Colonic mucosa (tissue), 4 donors: ENCODE measurements at places on chromosomes 11 and 22. TPM values are rescaled to one million over a fixed set of nuclear protein-coding genes. Genes with fewer than 3 reads are reported as not detected.
A peak's percentile ranks its signal among the peaks of the same experiment; 100 is the strongest.

Gene NCF4
- total RNA-seq: 4.4 TPM

Gene CREB3L1
- total RNA-seq: 150 TPM

Gene ENTHD1
- not detected for total RNA-seq

Gene MMP13
- total RNA-seq: not detected

Gene ACR
- total RNA-seq: 0.77 TPM

Gene PLAAT3
- 13.2 TPM for total RNA-seq

Gene CALCA
- total RNA-seq: not detected

Gene MS4A4E
- total RNA-seq: 1.0 TPM

Gene ANGPTL5
- total RNA-seq: not detected

Gene FKBP2
- 104 TPM for total RNA-seq

Gene CWC15
- 40.4 TPM for total RNA-seq

Gene LMNTD2
- 13.6 TPM for total RNA-seq

GRCh38 chr11:88212300-88212699 is 37.1 kb upstream of the RAB38 start:
- no peak for DNase-seq
- H3K36me3 ChIP-seq: no peaks in the 10 kb centered on the region
- no peaks in the 10 kb centered on the region for H3K27me3 ChIP-seq

GRCh38 chr22:44782363-44782963 is 30.1 kb downstream of the ARHGAP8 start:
- no peaks in the 10 kb centered on the region for H3K4me1 ChIP-seq
- no peaks in the 10 kb centered on the region for H3K27me3 ChIP-seq
- no peak overlapping the region for H3K27ac ChIP-seq
- H3K36me3 ChIP-seq: no peaks in the 10 kb centered on the region
- H3K4me3 ChIP-seq: no peak overlapping the region
- peak; percentile 54 for DNase-seq

DNA sequence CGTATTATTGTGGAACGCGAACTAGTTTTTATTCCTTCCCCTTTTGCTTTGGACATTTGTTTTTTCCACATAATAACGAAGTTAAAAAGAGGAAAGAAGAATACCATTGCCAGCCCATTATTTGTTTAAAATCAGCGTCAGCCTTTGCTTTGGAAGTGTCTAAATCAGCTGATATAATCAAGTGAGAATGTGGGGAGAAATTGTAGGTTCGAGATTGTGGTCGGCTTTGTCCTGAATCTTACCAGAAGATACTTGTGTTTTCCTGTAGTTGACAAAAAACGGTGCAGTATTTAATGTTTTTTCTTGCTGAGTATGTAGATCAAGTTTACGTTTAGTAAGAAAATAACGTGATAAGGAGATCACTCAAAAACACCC is 935 bp downstream of the ZNF143 start:
- peak overlapping the region; percentile 100 for H3K27ac ChIP-seq
- H3K4me3 ChIP-seq: peak overlapping the region; percentile 50
- H3K36me3 ChIP-seq: no peaks in the 10 kb centered on the region
- DNase-seq: no peak
- no peaks in the 10 kb centered on the region for H3K27me3 ChIP-seq
- peaks cover 5% of the 10 kb centered on the region for H3K4me1 ChIP-seq

GRCh38 chr22:42772647-42773046 is 52.0 kb upstream of the A4GALT start:
- no peak overlapping the region for H3K27ac ChIP-seq
- DNase-seq: no peak
- no peaks in the 10 kb centered on the region for H3K27me3 ChIP-seq

- H3K4me3 ChIP-seq: no peak overlapping the region
- H3K36me3 ChIP-seq: no peaks in the 10 kb centered on the region
These were observed 98.3 kb downstream of the ARHGAP42 start for GRCh38 chr11:100785148-100785983.

GRCh38 chr11:2805388-2806056 is 80.1 kb downstream of the CDKN1C start:
- no peaks in the 10 kb centered on the region for H3K27me3 ChIP-seq
- H3K36me3 ChIP-seq: no peaks in the 10 kb centered on the region
- H3K27ac ChIP-seq: no peak overlapping the region
- no peak overlapping the region for H3K4me3 ChIP-seq
- peak; percentile 18 for DNase-seq

DNA sequence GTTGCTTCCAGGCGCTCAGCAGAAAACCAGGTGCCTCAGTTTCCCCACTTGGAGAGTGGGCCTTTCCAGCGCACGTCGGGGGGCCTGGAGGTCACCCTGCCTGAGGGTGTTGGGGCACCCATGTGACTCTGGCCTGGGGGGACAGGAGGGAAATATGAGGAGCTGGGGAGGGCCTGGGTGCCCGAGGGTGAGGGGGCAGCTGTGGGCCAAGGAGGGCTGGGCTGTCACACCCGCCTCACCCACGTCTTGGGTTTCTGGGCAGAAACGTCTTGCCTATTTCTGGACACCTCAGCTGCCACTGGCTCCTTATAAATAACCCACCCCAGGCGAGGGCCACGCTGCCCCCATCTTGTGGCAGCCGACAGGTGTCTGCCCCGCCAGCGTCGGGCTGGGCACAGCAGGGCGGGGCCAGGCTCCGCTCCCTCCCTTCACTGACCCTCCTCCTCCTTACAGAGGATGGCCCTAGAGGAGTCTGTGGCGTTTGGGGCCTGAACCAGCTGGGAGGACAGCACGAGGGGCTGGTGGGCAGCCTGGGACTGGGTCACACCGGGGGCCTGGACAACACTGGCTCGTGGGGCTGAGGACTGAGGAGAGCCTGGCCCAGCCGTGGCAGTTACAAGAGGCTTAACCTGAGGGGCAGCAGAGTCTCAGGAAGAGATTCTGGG is 1.5 kb downstream of the TNNT3 start:
- no peak overlapping the region for H3K27ac ChIP-seq
- H3K27me3 ChIP-seq: no peaks in the 10 kb centered on the region
- H3K4me3 ChIP-seq: no peak overlapping the region
- DNase-seq: peak; percentile 15
- H3K36me3 ChIP-seq: no peaks in the 10 kb centered on the region
- H3K4me1 ChIP-seq: no peaks in the 10 kb centered on the region

GRCh38 chr11:113447621-113448315 is 27.4 kb downstream of the DRD2 start:
- no peaks in the 10 kb centered on the region for H3K36me3 ChIP-seq
- H3K4me1 ChIP-seq: no peaks in the 10 kb centered on the region
- H3K27ac ChIP-seq: no peak overlapping the region
- no peaks in the 10 kb centered on the region for H3K27me3 ChIP-seq
- no peak overlapping the region for H3K4me3 ChIP-seq

- H3K4me1 ChIP-seq: no peaks in the 10 kb centered on the region
- no peak for DNase-seq
- H3K27ac ChIP-seq: no peak overlapping the region
- H3K36me3 ChIP-seq: no peaks in the 10 kb centered on the region
These were observed 304.6 kb downstream of the CADM1 start for GRCh38 chr11:115199481-115200069.

- peaks cover 4% of the 10 kb centered on the region for H3K4me1 ChIP-seq
- DNase-seq: no peak
- H3K36me3 ChIP-seq: no peaks in the 10 kb centered on the region
- H3K4me3 ChIP-seq: no peak overlapping the region
- no peaks in the 10 kb centered on the region for H3K27me3 ChIP-seq
- H3K27ac ChIP-seq: no peak overlapping the region
These were observed 9.4 kb downstream of the HORMAD2 start for GRCh38 chr22:30089655-30089974.

DNA sequence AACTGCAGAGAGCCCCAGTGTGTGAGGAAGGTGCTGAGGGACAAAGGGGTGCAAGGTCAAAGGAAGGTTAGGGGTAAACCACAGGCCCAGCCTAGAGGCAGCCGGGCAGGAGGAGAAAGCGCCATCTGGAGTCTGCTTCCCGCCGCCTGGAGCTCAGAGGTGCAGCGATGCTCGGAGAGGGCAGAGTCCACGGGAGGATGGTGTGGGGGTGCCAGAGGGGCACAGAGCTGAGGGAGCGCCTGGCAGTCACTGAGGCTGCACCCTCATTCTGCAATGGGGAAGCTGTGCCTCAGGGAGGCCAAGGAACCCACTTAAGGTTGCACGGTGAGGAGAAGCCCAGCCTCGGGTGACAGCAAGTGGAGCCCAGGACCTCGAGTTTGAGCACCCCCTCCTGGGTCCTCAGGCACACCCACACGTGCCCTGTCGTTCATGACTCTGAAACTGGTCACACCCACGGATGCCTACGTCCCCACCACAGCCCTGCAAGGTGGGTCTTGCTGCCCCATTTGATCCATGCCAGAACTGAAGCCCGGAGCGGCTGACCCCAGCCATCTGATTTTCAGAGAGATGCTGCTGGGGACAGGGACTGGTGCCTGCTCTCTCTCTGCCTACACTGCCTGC is 1.6 kb downstream of the IL2RB start:
- no peaks in the 10 kb centered on the region for H3K4me1 ChIP-seq
- no peaks in the 10 kb centered on the region for H3K27me3 ChIP-seq
- no peaks in the 10 kb centered on the region for H3K36me3 ChIP-seq
- peak overlapping the region; percentile 7 for H3K4me3 ChIP-seq

- no peaks in the 10 kb centered on the region for H3K27me3 ChIP-seq
- peaks cover 23% of the 10 kb centered on the region for H3K4me1 ChIP-seq
- peak overlapping the region; percentile 93 for H3K4me3 ChIP-seq
- H3K27ac ChIP-seq: peak overlapping the region; percentile 75
- H3K36me3 ChIP-seq: no peaks in the 10 kb centered on the region
These were observed 441 bp upstream of the RPS6KA4 start for GRCh38 chr11:64358536-64358906.

- no peak overlapping the region for H3K27ac ChIP-seq
- H3K27me3 ChIP-seq: no peaks in the 10 kb centered on the region
- H3K36me3 ChIP-seq: no peaks in the 10 kb centered on the region
- no peak overlapping the region for H3K4me3 ChIP-seq
- H3K4me1 ChIP-seq: no peaks in the 10 kb centered on the region
- no peak for DNase-seq
These were observed 183.9 kb upstream of the SYN3 start for GRCh38 chr22:33242078-33242477.

- DNase-seq: no peak
- no peak overlapping the region for H3K27ac ChIP-seq
- peaks cover 7% of the 10 kb centered on the region for H3K4me1 ChIP-seq
- peak overlapping the region; percentile 32 for H3K4me3 ChIP-seq
- H3K36me3 ChIP-seq: no peaks in the 10 kb centered on the region
These were observed 7.1 kb upstream of the FLI1 start for GRCh38 chr11:128686745-128687177.

- DNase-seq: no peak
- no peaks in the 10 kb centered on the region for H3K27me3 ChIP-seq
- H3K4me3 ChIP-seq: no peak overlapping the region
- no peak overlapping the region for H3K27ac ChIP-seq
These were observed 233.4 kb upstream of the DDI1 start for GRCh38 chr11:103803062-103803461.
